ENCODE measurements at places on chromosomes 3 and 15.

DNA sequence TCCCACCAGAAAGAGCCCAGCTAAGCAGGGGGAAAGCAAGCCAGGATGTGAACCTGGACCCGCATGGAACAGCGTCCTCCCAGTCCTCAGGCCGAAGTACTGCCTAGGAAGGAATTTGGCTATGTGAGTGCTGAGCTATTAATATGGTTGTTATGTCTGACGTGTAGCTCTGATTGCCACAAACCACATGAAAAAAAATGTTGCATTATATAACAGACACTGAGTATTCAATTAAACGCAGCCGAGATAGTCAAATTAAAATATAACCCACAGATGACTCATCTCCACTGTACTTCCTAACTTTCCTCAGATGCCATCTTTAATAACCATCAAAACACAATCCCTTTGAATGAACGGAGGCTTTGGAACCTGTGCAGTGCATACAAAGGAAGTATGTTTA, 111.1 kb downstream of the GABRB3 start:
- no peak for DNase-seq

DNA sequence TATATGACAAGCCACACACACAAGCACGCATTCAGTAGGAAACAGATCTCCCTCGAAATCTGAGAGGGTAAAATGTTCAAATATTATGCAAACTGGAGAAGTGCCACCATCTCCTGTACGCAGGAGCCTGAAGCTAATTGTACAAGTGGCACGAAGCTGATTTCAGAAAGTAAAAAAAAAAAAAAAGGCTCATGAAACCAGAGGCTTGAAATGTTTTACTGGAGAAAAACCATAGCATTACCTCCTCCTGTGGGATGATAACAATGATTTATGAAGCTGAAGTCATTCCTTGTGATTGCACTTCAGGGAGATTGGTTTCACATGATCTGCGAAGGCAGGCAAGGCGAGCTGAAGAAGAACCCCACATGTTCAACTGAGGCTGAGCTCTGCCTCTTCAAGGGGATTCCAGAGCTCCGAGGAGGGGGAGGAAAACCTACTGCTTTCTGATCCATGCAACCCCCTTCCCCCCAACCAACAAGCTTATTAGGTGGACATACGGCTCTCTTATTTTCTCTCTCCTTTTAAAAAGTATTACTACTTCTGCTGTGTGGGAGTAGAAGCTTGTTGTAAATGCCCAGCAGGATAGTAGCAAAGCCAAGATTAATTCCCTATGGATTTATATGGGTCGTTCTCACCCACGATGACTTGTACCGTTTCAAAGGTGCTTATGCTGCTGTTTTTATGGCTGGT, 101.1 kb downstream of the GREM1 start:
- DNase-seq, result no peak

DNA sequence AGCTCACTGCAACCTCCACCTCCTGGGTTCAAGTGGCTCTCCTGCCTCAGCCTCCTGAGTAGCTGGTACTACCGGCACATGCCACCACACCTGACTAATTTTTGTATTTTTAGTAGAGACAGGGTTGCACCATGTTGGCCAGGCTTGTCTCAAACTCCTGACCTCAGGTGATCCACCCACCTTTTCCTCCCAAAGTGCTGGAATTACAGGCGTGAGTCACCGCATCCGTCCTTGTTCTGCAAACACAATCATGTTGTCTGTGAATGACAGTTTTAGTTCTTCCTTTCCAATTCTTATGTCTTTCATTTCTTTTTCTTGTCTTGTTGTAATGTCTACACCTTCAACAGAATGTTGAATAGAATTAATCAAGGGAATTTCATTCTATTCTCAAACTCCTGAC, 16.3 kb upstream of the SMCO1 start:
- no peak for DNase-seq

DNA sequence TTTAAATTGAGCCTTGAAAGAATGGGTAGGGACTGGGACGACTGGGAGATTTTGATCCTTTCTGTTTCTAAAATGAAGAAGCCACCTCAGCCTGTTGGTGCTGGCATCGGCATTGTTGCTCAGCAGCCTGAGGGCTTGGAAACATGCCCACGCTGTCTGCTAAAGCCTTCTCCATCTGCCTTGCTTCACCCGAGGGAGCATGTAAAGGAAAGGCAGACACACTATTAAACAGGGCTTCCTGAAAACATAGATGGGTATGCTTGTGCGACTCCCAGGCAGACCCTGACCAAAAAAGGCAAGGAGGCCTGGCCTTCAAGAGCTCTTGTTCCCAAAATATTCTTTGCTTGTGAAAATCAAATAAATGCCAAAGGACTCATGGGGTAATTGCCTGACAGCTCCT, 84.2 kb upstream of the SLC4A7 start:
- DNase-seq, result no peak

DNA sequence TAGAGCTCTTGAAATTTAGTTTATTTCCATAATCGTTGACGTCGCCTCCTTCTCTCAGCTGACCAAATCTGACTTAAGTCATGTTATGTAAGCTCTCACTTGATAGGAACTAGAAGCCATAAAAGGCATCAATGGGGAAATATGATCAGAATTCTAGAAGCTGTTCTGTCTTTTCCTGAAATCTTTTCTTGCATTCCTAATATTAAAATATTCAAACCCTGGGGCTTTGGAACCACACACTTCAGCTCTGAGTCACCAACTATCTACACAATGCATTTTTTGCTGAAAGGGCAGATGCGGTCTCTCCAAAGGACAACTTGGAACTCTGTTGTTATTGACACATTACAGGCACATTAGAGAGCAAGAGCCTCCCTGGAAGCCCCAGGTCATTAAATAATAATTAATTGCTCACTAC, 91.3 kb downstream of the LARS2 start:
- DNase-seq, result no peak

DNA sequence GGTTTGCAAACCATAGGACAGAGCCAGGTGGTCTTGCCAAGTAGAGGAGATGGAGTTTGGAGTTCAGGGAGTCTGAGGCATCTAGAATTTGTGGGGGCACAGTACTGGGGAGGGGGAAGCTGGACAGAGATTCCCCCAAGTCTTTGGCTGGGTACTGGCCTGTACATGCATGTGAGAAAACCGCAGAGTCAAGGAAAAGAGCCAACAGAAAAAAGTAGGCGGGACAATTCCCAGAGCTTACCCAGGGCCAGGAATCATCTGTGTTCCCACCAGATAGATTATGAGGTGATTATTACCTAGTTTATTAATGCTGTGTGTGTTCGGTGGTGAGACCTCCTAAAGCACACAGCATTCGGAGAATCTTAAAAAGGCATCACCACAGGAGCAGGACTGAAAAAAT, 11.3 kb downstream of the LYSMD4 start:
- no peak for DNase-seq

GRCh38 chr3:196163666-196164493, 47.3 kb downstream of the ZDHHC19 start:
- no peak for DNase-seq

GRCh38 chr3:127284258-127284657, 3.6 kb downstream of the PRR20G start:
- DNase-seq, result no peak

GRCh38 chr15:79923079-79923514, 26.3 kb upstream of the MTHFS start:
- peak; percentile 66 for DNase-seq

GRCh38 chr3:27673701-27674100, 48.4 kb downstream of the EOMES start:
- no peak for DNase-seq

All from stimulated activated CD8-positive, alpha-beta memory T cell treated with anti-CD3 and anti-CD28 coated beads, Interleukin-15, amount 100 ng/mL, for 48 hours (primary cell).